ENCODE measurements at places on chromosomes 12 and 14. TPM values are rescaled to one million over a fixed set of nuclear protein-coding genes. Genes with fewer than 3 reads are reported as not detected.

The VRTN gene
- not detected for total RNA-seq

The STRN3 gene
- 60.6 TPM for total RNA-seq

The KRT4 gene
- 1.3 TPM for total RNA-seq

The LRTM2 gene
- total RNA-seq: not detected

The P3H3 gene
- 80.7 TPM for total RNA-seq

The NRXN3 gene
- total RNA-seq: 10.7 TPM

The IL31 gene
- total RNA-seq: not detected

The KRT81 gene
- 0.16 TPM for total RNA-seq

The PLA2G1B gene
- total RNA-seq: not detected

The C14orf180 gene
- total RNA-seq: 0.29 TPM

The SRRM4 gene
- 1.9 TPM for total RNA-seq

Data from mesothelial cell of epicardium (in vitro differentiated cells).